NCI-H1417 (cell line): ENCODE measurements at places on chromosomes 5 and 9.

DNA sequence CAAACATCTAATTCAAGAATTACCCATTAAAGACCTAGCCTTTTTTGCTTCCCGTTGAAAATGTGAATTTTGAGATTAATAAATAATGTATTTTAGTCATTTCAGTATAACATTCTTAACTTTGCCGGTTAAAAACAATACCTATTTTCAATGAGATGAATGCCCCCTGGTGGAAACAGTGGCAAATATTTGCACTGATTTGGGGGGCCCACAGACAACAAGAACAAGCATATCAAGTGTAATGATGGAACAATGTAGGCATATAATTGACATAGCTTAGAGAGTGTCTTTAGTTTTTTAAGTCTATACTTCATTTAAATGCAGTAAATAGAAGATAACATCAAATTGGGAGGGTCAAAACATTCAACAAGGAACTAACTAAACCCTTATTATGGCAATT lies 111.9 kb downstream of the NTRK2 start:
- DNase-seq: no peak

- no peak for DNase-seq
Observed at GRCh38 chr9:88418715-88419540, 30.7 kb downstream of the SPIN1 start.

GRCh38 chr5:154002511-154003020 lies 36.1 kb downstream of the FAM114A2 start:
- DNase-seq: no peak

GRCh38 chr9:93092251-93092991 lies 3.6 kb upstream of the CARD19 start:
- no peak for DNase-seq

DNA sequence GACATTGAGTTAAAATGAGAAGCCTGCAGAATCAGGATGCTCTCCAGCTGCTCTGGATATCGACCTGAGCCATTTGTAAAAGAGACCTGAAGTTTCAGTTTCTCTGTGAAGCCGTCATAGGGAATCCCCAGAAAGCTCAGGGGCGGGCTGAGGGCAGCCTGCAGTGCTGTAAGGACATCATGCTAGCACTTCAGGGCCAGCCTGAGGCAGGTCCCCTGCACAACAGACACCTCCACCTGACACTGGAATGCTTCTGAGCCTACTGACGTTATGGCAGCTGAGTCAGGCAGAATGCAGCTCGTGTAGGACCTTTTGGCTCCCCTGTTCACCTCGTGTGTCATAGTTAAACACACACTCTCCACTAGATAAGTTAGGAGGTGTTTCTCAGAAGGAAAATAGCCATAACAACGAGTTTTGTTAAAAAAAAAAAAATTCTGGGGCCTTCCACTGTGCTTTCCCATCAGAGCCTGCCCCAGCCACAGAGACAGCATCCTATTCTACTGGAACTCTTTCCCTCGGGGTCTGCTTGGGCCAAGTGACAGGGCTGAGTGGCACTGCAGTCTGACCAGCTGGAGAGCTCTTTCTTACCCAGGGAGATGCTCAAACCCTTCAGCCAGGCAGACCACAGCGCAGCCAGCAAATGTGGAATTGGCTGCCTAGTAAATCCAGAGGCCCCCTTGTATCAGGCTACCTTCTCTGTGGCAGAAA lies 354.9 kb downstream of the DIRAS2 start:
- DNase-seq: no peak

GRCh38 chr9:104826079-104826775 lies 62.3 kb downstream of the NIPSNAP3B start:
- DNase-seq: no peak

- DNase-seq: no peak
Observed at GRCh38 chr5:57698802-57699201, 216.2 kb upstream of the ACTBL2 start.

DNA sequence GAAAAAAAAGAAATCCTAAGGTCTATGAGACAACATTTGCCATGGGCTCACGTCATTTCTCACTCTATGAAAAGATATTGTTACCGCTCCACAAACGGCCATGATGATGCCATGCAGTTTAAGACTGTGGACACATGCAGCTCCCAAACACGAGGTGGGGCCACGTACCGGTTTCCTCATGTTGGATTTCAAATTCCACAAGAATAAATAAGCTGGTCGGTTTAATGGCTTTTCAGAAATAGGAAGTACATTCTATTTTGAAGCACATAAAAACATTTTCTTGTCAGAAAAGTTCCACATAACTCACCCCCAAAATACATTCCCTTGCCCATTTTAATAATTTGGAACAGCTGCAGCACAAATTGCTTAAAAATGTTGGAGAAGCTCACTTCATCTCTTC lies 130.6 kb downstream of the MYO10 start:
- DNase-seq: no peak

DNA sequence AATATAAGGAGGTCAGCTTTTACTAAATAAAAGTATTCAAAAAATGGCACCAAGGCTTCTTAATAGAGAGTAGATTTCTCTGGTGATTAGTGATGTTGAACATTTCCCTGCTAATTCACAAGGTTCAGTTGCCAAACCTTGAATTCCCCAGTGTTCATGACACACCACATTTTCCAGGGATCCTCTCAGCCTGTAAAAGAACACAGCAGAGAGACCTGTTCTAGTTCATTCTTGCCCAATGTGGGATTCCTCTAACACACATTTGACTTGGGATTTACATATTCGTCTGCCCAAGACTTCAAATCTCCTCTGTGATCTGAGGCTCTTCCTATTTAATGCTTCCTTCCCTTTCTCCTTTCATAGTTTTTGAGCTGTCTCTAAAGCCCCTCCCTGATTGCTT lies 273.2 kb upstream of the CDH9 start:
- DNase-seq: no peak

- DNase-seq: no peak
Observed at GRCh38 chr9:128870128-128870940, 11.4 kb downstream of the KYAT1 start.

GRCh38 chr5:32044434-32044833 lies 129.7 kb downstream of the GOLPH3 start:
- DNase-seq: no peak

DNA sequence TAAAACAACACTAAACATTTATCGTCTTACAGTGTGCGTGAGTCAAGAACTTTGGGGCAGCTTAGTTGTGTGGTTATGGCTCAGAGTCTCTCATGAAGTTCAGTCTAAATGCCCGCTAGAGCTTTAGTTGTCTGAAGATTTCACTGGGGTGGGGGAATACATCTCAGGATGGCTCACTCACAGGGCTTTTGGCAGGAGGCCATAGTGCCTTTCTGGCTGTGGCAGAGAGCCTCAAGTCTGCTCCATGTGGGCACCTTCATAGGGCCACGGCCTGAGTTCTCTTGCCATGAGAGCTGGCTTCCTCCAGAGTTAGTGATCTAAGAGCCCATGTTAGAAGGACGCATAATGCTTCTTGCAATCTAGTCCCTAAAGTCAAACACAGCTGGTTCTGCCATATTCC lies 258.8 kb upstream of the NUDT12 start:
- no peak for DNase-seq

DNA sequence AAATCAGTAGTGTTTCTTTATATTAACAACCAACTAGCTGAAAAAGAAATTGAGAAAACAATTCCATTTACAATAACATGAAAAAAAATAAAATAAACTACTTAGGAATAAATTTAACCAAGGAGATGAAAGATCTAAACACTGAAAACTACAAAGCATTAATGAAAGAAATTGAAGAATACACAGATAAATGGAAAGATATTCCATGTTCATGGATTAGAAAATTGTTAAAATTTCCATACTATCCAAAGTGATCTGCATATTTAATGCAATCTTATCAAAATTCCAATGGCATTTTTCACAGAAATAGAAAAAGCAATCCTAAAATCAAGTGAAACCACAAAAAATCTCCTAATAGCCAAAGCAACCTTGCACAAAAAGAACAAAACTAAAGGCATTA lies 320.2 kb upstream of the GRAMD2B start:
- no peak for DNase-seq

DNA sequence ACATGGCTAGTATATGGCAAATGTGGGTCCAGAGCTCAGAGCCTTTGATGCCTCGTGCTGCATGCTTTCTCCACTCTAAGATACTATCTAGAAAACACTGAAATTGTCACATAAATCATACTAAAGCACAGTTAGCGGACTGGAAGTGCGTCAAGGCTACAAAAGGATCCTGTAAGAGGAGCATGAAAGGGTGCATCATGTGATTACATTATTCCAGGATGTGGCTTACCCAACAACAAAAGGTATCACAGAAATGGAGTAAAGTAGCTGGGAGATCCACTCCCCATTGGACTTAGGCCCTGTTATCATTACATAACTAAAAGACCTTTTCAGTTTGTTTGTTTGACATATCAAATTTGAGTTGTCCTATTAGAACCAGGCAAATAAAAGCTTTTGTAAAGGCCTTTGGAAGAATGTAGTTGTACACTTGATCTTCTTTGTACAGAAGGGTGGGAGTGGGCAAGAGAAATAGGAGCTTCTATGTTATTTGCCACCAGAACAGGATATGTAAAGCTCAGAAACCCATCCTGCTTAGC lies 6.9 kb downstream of the SLC31A1 start:
- DNase-seq: peak; percentile 9

- no peak for DNase-seq
Observed at GRCh38 chr5:39164016-39164415, 55.3 kb downstream of the FYB1 start.

DNA sequence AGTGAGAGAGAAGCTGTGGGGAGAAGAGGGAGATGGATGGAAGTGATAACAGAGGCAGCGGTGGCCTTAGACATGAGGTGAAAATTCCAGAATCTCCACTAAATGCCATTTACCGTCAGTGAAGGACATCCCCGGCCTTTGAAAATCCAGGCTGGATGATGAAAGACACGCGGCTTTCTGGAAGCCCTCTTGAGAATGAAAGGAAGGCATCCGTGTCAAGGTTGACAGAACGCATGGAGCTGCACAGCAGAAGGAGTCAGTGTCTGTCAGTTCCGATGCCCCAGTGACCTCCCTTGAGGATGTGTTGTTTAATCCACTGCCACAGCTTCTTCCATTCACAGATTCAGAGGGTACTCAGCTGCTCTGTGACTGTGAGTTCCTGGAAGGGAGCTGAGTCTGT lies 114.9 kb downstream of the ICE1 start:
- DNase-seq: no peak

- no peak for DNase-seq
Observed at GRCh38 chr5:31036411-31036810, 157.1 kb upstream of the CDH6 start.

DNA sequence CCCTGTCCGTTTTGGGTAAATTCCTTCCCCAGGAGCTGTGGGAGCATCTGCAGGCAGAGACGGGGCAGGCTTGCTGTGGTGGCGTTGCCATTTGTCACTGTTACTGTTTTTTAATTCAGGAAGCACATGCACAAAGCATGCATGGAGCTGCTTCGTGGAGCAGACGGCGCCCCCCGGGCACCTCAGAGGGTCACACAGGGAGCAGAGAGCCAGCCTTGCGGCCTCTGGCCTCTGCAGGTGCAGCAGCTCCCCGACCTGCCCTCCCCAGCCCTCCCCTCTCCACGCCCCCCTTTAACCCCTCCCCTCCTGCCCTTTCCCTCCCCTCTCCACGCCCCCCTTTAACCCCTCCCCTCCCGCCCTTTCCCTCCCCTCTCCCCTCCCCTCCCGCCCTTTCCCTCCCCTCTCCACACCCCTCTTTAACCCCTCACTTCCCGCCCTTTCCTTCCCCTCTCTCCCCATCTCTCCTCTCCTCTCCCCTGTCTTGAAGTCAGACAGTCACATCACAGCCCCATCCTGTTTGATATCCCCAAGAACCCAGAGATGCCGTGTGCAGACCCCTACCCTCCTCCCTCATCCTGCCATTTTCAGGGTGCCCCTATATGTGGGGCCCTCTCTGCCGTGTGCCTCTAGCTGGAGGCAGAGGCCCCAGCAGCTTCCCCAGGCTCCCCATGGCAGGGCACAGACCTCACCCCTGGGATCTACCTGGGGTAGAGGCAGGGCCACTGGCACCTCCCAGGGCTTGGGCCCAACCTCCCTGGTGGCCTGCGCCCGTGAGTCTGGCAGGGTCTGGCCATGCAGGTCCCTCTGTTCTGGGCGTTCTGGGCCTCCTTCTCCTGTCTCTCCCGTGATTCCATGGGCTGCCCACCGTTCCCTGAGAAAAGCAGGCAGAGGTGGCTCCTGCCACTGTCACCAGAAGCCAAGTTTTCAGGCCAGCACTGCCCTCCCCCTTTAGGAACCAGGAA lies 29.6 kb upstream of the UBAC1 start:
- peak; percentile 83 for DNase-seq

- DNase-seq: no peak
Observed at GRCh38 chr5:32042551-32042961, 131.6 kb downstream of the GOLPH3 start.

DNA sequence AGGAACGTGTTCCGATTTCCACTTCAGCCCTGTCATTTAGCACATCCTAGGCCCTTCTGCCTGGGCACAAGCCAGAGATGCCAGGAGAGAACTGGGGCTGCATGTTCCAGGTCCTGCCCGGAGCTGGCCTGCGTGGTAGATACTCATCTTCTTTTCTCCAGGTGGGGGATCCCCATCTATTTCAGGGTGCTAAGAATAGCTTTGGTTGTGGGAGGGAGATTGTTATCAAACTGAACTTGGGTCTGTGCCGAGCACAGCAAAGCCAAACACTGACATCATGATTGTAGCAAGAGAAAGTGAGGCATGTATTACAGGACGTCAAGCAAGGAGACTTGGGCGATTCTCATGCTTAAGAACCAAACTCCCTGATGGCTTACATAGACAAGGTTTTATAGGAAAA lies 18.2 kb downstream of the C9orf153 start:
- no peak for DNase-seq

DNA sequence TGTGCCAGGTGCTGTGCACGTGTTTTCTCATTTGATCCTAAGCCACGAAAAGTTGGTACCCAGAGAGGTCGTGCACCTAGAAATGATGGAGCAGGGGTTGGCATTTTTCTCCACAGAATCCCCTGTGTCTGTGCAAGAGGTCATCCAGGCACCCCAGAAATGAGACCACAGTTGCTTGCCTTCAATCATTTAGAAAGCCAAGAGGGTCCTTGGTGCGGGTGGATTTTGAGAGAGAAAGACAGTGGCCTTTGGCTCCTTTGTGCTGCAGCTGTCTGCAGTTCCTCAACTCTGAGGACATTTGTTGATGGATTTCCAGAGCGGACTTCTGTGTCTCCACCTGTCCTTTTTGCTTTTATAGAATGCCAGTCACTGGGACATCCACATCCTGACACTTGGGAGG lies 33.8 kb upstream of the SPRY4 start:
- DNase-seq: no peak

DNA sequence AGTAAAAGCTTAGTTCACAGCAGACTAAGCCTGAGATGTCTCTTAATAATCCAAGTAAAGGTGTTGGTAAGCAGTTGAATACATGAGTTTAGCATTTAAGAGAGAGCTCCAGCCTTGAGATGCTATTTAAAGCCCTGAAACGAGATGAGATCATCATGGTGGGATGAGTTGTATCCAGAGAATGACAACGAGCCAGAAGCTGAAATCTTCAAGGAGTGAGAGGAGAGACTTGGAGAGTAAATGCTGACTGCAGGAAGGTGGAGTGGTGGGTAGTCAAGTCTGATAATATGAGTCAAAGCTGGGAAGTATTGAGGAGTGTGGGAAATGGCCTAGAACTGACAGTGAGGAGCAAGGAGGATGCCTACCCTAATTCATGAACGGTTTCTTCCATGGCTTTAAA lies 53.7 kb downstream of the PLAC8L1 start:
- no peak for DNase-seq
